ENCODE measurements at places on chromosomes 3 and 15.

- no peak for DNase-seq
These were observed 284.4 kb downstream of the RBMS3 start for GRCh38 chr3:29565236-29565635.

GRCh38 chr3:192933779-192934460 lies 16.3 kb upstream of the MB21D2 start:
- DNase-seq, result no peak

DNA sequence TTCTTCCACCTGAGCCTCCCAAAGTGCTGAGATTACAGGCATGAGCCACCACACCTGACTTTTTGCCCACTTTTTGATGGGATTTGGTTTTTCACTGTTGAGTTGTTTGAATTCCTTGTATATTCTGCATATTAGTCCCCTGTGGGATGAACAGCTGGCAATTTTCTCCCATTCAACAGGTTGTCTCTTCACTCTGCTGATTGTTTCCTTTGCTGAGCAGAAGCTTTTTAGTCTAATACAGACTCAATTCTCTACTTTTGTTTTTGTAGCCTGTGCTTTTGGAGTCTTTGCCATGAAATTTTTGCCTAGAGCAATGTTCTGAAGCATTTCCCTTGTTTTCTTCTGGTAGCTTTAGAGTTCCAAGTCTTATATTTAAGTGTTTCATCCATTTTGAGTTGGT lies 62.7 kb upstream of the MFGE8 start:
- DNase-seq, result no peak

DNA sequence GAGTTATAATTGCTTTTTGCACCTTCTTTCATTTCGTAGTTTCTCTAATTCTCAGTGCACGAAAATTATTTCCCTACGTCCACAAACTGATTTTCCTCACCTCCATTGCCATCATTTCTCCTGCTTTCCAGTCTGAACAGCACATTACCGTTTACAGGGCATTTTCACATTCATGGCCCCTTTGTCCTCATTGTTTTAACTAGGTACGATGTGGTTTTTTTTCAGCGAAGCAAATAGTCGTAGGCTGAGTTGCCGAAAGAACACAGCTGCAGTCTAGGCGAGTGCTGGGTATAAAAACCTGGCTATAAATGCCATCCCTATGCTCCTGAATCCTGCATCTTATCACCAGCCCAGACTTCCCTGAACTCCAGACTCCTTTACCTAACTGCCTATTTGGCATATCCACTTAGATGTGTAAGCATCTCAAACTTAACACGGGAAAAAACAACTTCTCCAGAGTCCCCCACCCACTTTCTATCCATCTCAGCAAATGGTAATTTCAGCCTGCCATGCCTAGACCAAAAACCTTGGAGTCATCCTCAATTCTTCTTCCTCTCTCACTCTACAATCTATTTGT lies 691 bp upstream of the FSIP1 start:
- DNase-seq, result no peak

DNA sequence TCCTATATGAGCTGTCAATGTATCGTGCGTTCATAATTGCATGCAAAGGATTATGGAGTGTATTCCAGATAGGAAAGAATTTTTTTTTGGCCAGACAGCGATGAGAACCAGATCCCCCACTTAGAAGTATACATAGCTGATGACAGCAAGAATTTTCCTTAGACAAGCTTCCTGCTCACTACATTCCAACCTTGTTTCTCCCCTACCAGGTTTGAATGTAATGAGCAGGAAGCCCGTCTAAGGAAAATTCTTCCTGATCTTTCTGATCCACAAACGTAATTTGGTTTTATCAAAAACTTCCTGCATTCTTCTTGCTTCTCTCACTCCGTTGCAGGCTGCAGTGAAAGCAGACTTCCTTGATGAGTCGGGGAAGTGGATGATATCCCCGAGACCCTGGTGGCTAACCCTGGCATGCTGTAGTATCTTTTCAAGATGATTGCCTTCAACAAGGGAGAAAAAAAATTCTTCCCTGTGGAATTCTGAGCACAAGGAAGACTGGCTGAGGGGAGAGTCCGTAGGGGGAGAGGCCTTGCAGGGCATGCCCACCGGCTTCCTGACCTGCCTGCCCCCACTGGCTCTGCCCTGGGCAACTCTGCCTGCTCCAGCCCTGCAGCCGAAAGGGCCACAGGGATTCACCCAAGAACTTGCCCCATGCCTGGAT lies 243.1 kb downstream of the TLE3 start:
- no peak for DNase-seq

DNA sequence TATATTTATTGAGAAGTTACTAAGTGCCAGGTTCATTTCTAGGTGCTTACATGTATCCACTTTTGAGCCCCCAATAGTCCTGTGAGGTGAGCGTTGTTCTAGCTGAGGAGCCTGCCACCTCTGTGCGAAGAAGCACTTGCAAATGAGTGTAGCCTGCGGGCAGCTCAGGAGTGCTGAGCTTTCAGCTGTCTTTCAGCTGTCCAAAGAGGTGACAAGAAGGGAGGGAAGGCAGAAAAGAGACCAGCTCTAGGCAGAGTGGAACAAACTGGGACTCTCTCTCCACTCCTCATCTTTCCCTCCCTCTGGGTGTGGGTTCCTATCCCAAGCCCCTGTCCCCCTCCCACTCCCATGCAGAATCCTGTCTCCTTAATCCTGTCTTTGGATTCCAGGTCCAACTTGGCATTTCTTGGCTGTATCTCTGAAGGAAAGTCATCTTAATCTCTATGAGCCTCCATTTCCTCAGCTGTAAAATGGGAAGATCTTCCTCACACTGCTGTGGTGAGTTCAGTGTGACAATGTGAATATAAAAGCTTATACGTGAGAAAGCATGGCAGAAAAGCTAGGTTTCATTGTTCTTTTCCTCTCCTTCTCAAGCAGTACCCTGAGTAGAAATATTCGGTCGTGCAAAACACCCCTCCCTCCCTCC lies 6.7 kb upstream of the SRP14 start:
- DNase-seq, result no peak

DNA sequence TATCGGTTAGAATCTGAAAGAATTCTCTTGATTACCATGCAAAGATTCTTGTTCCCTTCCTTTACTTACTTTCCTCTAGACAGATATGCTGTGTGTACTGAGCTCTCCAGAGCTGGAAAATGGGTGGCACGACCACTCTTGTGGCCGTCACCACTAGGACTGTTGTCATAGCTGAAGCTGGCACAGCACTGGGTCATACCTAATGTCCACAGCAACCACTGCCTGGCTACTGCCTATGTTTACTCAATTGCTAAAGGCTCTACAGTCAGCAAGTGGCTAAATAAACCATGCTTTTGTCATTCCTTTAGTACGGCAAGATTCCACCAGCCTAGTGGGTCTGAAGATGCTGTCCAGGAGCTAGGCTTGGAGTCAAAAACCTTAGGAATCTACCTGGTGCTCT lies 1643.0 kb downstream of the OTOL1 start:
- DNase-seq, result no peak

DNA sequence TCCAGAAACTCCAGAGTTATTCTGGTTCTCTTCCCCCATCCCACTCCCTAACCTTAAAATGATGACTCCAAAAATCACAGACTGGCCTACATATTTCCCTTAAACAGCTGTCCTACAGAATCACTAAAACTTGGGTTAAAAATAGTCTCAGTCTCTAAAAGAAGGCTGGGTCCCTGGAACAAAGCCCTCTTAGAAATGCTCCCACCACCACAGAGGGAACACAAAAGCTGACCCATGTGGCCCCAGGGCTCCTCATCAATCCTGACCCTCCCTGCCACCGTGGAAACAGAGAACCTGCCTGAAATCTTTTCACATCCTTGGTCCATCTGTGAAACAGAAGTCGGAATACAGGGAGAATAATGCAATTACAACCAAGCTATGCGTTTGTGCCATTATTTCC lies 55.7 kb upstream of the DCLK3 start:
- no peak for DNase-seq

- DNase-seq, result no peak
These were observed 204.4 kb upstream of the THBS1 start for GRCh38 chr15:39376371-39376909.

DNA sequence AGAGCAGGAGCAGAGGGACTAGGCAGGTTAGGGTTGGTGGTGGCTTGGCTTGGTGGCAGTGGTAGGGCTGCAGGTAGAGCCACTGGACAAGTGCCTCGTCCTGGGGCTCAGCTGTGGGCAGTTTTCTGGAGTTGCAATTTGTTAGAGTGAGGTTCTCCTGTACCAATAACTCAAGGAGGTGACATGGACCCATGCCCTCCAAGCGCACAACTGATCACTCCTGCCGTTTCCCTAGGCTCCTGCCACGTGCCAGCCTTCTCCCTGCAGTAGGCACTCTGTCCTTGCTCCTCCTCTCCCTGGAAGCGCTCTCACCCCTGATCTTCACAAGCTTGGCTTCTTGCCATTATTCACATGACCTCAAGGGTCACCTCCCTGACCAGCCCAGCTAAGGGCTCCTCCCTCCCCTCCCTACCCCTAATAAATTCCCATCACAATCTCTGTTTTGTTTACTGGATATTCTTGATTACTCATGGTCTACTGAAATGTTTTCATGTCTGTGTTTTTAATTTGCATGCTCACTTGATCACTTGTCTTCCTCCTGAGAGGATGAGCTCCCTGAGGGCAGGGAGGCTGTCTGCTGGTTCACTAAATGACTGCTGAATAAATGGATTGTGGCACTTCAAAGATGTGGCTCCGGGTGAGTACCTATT lies 3.3 kb downstream of the WNT7A start:
- no peak for DNase-seq

- DNase-seq, result no peak
These were observed 148.0 kb upstream of the NR2E3 start for GRCh38 chr15:71662306-71662705.

GRCh38 chr3:141526709-141527108 lies 39.9 kb downstream of the RASA2 start:
- DNase-seq, result no peak

- no peak for DNase-seq
These were observed 46.0 kb downstream of the PPCDC start for GRCh38 chr15:75069301-75069925.

GRCh38 chr3:51434746-51435327 lies 43.8 kb downstream of the RBM15B start:
- DNase-seq, result peak; percentile 11

- no peak for DNase-seq
These were observed 733.8 kb upstream of the ALCAM start for GRCh38 chr3:104632947-104633346.

DNA sequence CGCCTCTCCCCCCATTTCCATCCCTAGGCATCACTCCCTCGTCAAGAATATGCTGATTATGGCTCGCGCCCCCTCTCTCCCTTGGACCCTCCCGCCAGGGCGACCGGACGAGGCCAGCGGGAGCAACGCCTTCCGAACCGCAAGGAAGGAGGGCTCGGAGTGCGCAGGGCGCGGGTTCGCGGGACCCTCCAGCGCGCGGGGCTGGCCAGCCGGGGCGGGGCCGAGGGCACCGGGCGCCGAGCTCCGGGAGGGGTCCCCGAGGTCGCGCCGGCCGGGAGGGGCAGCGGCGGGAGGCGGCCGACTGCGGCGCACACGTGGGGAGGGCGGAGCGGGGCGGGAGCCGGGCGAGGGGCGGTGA lies 483 bp downstream of the EHD4 start:
- DNase-seq, result no peak
